ENCODE measurements at places on chromosomes 6 and 20. TPM values are rescaled to one million over a fixed set of nuclear protein-coding genes. Genes with fewer than 3 reads are reported as not detected.

DNA sequence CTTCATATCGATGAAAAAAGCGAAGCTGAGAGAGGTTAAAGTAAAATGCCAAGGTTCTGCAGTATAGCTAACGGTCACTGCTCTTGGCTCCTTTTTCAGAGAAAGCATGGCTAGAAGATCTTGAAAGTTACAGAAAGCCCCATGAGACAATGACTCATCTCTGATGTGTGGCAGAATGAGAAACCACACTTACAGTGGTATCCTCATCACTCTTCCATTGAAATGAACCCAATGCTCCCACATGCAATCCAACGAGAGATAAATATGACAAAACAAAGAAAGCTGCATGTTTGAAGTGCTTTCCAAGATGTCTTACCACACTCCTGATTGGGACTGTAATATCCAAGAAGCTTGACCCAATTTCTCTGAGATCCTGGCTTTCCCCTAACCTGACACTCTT lies 694.9 kb downstream of the PRKN start:
- no peak overlapping the region for H3K27ac ChIP-seq
- no peak overlapping the region for H3K4me3 ChIP-seq
- no peaks in the 10 kb centered on the region for H3K36me3 ChIP-seq
- no peaks in the 10 kb centered on the region for H3K4me1 ChIP-seq

RAD21L1 gene
- polyA plus RNA-seq, result not detected

DNA sequence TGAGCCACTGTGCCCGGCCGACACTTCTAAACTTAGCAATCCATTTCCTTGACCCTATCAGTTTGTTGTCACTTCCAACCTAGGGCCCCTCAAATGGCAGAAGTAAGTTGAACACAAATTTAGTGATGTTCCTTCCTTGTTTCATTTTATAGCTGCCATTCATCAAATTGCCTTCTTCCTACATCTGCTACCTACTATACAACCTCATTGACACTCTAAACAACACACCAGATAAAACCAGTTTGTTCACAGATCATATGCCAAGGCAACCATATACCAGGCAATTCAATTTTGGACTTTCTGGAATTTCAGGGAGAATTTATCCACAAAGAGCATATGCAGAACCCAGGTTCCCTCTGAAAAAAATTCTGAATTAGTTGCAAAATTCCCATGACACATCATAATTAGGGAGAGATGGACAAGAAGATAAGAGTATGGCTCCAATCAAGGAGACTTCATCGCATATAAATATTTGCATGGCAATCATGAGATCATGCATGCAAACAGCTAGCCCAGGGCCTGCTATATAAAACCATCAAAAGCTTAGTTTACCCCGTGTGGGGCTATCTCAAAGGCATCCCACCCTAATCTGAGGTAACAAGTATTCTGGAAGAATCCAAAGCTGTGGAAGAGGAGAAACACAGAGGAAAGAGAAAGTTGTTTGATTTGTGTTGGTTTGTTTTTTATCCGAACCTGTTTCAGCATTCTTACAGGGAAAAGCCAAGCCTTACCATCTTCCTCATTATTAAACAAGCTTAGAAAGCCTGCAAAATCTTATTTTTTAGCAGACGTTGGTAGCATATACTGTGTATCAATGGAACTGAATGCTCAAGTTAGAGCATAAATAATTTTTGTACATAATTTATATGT lies 132.8 kb upstream of the TNFAIP3 start:
- no peak overlapping the region for H3K27ac ChIP-seq
- no peaks in the 10 kb centered on the region for H3K36me3 ChIP-seq
- no peak overlapping the region for H3K4me3 ChIP-seq
- peaks cover 12% of the 10 kb centered on the region for H3K4me1 ChIP-seq
- no peak for DNase-seq
- no peaks in the 10 kb centered on the region for H3K27me3 ChIP-seq

DNA sequence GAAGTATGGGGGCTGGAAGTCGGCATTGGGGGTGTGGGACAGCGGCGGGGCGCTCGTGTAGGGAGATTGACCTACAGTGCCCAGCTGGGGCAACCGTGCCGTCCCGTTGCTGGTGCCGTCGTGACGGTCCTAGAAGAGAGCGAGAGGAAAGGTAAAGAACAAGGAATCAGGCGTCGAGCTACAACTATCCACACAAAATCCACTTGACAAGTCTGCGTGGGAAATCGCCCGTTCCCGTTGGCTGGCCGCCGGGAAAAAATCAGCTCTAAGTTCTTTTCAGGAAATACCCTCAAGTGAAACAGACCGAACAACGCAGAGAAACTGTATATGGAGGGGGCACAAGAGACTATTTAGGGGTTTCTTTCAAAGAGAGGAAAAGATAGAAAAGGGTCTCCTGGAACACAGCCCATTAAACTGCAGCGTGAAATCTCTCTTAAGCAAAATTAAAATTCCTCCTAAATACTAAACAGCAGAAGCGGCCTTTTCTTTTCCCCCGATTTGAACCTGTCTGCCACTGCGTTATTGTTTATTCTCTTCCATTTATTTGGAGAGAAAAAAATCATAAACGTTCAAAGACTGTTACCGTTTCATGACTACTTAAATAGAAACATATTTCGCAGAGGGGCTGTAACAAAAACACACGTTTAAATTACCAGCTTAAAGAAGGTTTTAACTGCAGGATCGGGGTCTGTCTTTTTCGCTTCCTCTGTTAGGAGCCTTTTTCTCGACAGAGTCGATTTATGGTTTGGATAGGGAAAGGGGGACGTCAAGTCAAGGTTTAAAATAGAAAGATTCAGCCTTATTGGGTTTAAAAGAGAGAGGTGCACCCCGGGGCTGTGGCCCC lies 4.4 kb downstream of the TFAP2A start:
- H3K27me3 ChIP-seq, result peaks cover 10% of the 10 kb centered on the region
- H3K4me3 ChIP-seq, result no peak overlapping the region
- peaks cover 15% of the 10 kb centered on the region for H3K4me1 ChIP-seq
- H3K36me3 ChIP-seq, result no peaks in the 10 kb centered on the region
- H3K27ac ChIP-seq, result no peak overlapping the region

PRKN gene
- polyA plus RNA-seq, result not detected

- no peak for DNase-seq
- no peaks in the 10 kb centered on the region for H3K36me3 ChIP-seq
- no peak overlapping the region for H3K27ac ChIP-seq
- H3K27me3 ChIP-seq, result no peaks in the 10 kb centered on the region
- H3K4me3 ChIP-seq, result no peak overlapping the region
Measured at GRCh38 chr20:61753316-61753942, 312.3 kb downstream of the TAF4 start.

DNA sequence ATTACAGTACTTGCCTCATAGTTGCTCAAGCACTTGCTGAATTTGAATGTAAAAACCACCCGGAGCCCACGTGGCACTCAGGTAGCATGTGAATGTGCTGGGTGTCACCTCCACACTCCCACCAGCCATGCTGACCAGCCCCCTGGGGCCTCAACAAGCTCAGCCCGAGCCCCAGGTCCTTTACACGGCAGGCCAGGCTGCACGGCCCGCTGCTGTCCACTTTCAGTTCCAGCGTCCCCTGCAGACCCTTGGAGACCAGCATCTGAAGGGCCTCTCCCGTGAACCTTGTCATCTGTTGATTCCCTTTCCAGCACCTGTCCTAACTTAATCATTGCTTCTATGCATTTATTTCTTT lies 33.3 kb upstream of the ZBP1 start:
- no peak overlapping the region for H3K4me3 ChIP-seq
- H3K27me3 ChIP-seq, result no peaks in the 10 kb centered on the region
- no peak for DNase-seq
- no peaks in the 10 kb centered on the region for H3K4me1 ChIP-seq

DNA sequence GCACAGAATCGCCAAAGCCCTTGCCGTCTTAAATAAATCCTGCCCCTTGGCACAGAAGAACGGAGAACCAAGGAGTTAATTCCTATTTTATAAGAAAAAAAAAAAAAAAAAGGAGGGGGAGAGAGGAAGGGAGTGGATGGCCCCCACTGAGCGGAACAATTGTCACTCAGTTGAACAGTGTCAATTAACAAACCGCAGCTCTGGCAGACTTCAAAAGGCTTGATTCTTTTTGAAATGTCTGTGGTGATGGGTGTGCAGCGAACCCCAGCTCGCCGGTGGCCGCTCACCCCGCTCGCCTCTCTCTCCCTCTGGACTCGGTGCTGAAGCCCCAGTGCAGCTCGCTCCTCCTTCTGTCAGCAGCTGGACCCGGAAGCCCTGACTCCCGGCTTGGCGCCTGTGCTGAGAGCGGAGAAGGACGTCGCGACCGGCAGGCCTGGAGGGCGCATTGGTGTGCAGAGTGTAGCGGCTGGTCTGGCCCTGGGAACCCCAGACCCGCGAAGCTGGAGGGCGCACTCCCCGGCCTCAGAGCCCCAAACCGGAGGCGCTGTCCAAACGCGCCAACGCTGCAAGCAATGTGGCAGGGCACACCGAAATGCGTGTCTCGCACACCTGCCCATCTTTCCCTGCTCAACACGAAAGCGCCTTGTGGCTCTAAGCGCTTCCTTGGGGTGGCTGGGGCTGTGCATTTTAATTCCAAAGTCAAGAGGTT lies 3.4 kb downstream of the LINC00237 start:
- no peak overlapping the region for H3K27ac ChIP-seq
- H3K27me3 ChIP-seq, result peaks cover 24% of the 10 kb centered on the region
- no peak for DNase-seq
- peaks cover 16% of the 10 kb centered on the region for H3K4me1 ChIP-seq

DNA sequence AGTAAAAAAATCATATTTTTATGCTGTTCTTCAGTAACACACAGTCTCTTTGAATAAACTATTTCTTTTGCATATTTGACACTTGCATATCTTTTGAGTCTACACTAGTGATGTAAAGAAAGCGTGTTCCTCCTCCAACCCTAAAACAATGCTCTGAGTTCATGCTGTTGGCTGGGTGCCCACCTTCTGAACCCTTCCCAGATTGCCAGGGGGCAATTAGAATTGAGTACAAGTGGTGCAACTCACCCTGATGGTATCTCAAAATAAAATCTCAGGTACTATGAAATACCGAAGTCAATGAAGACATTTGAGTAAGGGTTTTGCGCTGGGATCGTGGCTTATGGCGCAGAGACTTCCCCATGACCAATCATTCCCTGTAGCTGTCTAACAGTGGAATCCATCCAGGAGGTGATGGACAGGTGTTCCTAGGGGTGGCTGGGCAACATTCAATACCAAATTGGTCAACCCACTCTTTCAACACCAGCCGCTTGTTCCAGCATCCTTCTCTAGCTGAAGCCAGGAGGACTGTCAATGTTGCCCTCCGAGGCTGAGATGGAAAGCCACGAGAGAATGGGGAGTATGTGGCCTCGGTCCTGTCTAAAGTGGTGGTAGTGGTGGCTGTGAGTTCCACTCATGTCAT lies 94.4 kb upstream of the ZNFX1 start:
- H3K4me1 ChIP-seq, result no peaks in the 10 kb centered on the region
- H3K4me3 ChIP-seq, result no peak overlapping the region
- no peaks in the 10 kb centered on the region for H3K36me3 ChIP-seq
- DNase-seq, result no peak

DNA sequence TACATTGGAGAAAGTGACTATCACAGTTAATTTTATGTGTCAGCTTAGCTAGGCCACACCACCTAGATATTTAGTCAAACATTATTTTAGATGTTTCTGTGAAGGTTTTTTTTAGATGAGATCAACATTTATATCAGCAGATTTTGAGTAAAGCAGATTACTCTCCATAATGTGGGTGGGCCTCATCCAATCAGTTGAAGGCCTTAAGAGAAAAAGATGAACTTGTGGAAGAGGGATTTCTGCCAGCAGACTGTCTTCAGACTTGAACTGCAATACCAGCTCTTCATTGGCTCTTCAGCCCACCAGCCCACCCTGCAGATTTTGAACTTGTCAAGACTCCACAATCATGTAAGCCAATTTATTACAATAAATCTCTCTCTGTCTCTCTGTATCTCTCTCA lies 25.1 kb upstream of the FBXO30 start:
- H3K36me3 ChIP-seq, result no peaks in the 10 kb centered on the region
- H3K4me3 ChIP-seq, result no peak overlapping the region
- H3K27me3 ChIP-seq, result no peaks in the 10 kb centered on the region
- no peak for DNase-seq

DNA sequence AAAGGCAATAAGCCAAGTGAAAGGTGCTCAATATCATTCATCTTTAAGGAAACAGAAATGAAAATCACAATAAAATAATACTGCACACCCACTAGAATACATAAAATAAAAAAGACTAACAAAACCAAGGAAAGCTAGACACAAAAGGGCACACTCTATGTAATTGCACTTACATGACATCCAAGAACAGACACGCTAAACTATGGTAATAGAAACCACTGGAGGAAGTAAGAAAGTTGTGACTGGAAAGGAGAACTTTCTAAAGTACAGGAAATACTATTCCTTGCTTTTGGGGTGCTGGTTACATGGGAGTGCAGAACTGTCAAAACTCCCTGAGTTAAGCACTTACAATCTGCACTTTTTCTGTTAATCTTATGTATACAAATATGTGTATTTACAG lies 253.7 kb upstream of the RUNX2 start:
- H3K27ac ChIP-seq, result no peak overlapping the region
- H3K4me3 ChIP-seq, result no peak overlapping the region
- no peak for DNase-seq

GRCh38 chr6:134938896-134939295 lies 11.0 kb downstream of the ALDH8A1 start:
- no peak overlapping the region for H3K4me3 ChIP-seq
- no peak overlapping the region for H3K27ac ChIP-seq
- peaks cover 6% of the 10 kb centered on the region for H3K4me1 ChIP-seq
- H3K27me3 ChIP-seq, result no peaks in the 10 kb centered on the region
- DNase-seq, result peak; percentile 13

DNA sequence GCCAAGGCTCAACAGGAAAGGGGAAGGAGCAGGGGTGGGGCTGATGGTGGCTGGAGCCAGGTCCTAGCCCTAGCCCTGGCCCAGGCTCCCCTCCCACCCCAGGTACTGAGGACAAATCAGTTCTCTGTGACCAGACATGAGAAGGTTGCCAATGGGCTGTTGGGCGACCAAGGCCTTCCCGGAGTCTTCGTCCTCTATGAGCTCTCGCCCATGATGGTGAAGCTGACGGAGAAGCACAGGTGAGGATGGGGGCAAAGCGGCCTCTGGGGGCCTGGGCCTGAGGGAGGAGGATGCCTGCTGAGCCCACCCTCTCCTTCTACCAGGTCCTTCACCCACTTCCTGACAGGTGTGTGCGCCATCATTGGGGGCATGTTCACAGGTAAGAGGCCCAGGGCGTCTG lies 15.0 kb downstream of the ERGIC3 start:
- no peaks in the 10 kb centered on the region for H3K4me1 ChIP-seq
- DNase-seq, result no peak
- H3K36me3 ChIP-seq, result peaks cover 9% of the 10 kb centered on the region
- H3K4me3 ChIP-seq, result no peak overlapping the region

CYP39A1 gene
- not detected for polyA plus RNA-seq

GRCh38 chr20:33166533-33167113 lies 1.3 kb upstream of the BPIFA2 start:
- no peak for DNase-seq
- H3K27ac ChIP-seq, result no peak overlapping the region
- no peaks in the 10 kb centered on the region for H3K27me3 ChIP-seq
- no peak overlapping the region for H3K4me3 ChIP-seq
- no peaks in the 10 kb centered on the region for H3K36me3 ChIP-seq

Measured in GM12878 (cell line).